ENCODE measurements at places on chromosomes 1 and 21. TPM values are rescaled to one million over a fixed set of nuclear protein-coding genes. Genes with fewer than 3 reads are reported as not detected.

The KAZN gene
- 27.1 TPM for total RNA-seq

The GRIK3 gene
- total RNA-seq, result not detected

The RGS4 gene
- total RNA-seq, result 0.07 TPM

The HEYL gene
- not detected for total RNA-seq

The LAMC2 gene
- total RNA-seq, result 1,196 TPM

The SLC30A1 gene
- 51.6 TPM for total RNA-seq

The AUNIP gene
- total RNA-seq, result 4.8 TPM

The C21orf91 gene
- total RNA-seq, result 14.7 TPM

The S100A7 gene
- 2.1 TPM for total RNA-seq

The SLX9 gene
- total RNA-seq, result 25.9 TPM

The TRAF3IP3 gene
- not detected for total RNA-seq

The LINGO4 gene
- total RNA-seq, result not detected

The FCRL4 gene
- not detected for total RNA-seq

The TEX38 gene
- not detected for total RNA-seq

The TRIM33 gene
- 40.3 TPM for total RNA-seq

The ADAMTS1 gene
- 28.4 TPM for total RNA-seq

The EPS8L3 gene
- total RNA-seq, result not detected

The FAM177B gene
- total RNA-seq, result not detected

The HCRTR1 gene
- total RNA-seq, result not detected

The RGS8 gene
- total RNA-seq, result not detected

The FCAMR gene
- total RNA-seq, result not detected

The PKLR gene
- total RNA-seq, result not detected

The CD247 gene
- not detected for total RNA-seq

The NUDT4B gene
- total RNA-seq, result 13.5 TPM

The SLFNL1 gene
- total RNA-seq, result 0.21 TPM

The FNDC10 gene
- total RNA-seq, result 2.5 TPM

The NEXN gene
- 0.34 TPM for total RNA-seq

The WDR64 gene
- total RNA-seq, result not detected

The MAP1LC3C gene
- total RNA-seq, result not detected

The BMP8A gene
- total RNA-seq, result 0.34 TPM

The RHCE gene
- total RNA-seq, result 0.43 TPM

Measured in nasal cavity respiratory epithelium epithelial cell of viscerocranial mucosa (primary cell).